ENCODE measurements at places on chromosomes 2 and 18. TPM values are rescaled to one million over a fixed set of nuclear protein-coding genes. Genes with fewer than 3 reads are reported as not detected.

Gene UPP2
- total RNA-seq, result not detected

GRCh38 chr2:191013682-191013931, 364 bp downstream of the STAT1 start:
- no peak for DNase-seq

GRCh38 chr2:28566521-28567041, 70.7 kb downstream of the PLB1 start:
- DNase-seq, result peak; percentile 96

Gene EIF5B
- 68.6 TPM for total RNA-seq

GRCh38 chr2:236445678-236446077, 123.9 kb upstream of the ACKR3 start:
- no peak for DNase-seq
